ENCODE measurements at places on chromosomes 1 and 21.

- DNase-seq: no peak
These were observed 167.1 kb downstream of the ATP6V1G3 start for GRCh38 chr1:198373376-198373775.

- no peak for DNase-seq
These were observed 48.7 kb upstream of the DMRTA2 start for GRCh38 chr1:50471967-50472366.

GRCh38 chr1:205012391-205013140 lies 30.4 kb upstream of the CNTN2 start:
- no peak for DNase-seq

DNA sequence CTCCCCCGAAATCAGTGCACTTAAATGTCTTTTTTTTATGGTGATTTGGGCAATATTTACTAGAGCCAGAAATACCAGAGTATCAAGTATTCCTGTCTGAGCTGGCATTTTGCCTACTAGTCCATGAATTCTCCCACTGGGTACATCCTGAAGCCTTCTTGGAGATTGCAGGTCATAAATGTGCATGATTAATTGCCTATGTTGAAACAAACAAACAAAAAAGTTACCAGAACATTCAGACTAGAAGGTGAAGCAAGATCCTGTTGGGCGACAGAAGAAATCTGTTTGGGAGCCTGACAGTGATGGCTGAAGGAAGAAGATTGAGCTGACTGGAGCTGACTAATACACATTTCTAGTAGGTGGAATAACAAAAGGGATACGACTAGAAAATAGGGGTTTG lies 127.4 kb upstream of the NRIP1 start:
- no peak for DNase-seq

DNA sequence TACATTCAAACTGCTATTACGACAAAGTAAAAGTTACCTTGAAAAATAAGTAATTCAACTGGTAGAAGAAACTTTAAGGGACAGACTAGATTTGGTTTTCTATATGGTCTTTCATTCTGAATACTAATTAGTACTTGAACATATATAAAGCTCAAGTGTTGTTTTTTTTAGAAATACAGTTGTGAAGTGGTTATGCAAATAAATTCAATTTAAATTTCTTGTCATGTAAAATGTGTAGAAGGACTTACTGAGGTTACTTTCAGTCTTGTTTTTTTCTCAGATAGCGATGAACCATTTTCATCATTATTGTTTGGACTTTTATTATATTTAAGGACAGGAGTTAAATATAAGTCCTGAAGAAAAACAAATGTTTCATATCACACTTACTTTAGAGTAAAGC lies 24.4 kb downstream of the HS2ST1 start:
- DNase-seq: no peak
